Stomach (tissue), 19 donors: ENCODE measurements at places on chromosomes 5 and 9.

GRCh38 chr9:121741228-121741918 lies 89.9 kb downstream of the DAB2IP start:
- H3K4me3 ChIP-seq = no peak overlapping the region
- peaks cover 93% of the 10 kb centered on the region for H3K4me1 ChIP-seq
- H3K27ac ChIP-seq = peak overlapping the region; percentile 91
- no peaks in the 10 kb centered on the region for H3K27me3 ChIP-seq
- peak; percentile 53 for DNase-seq

DNA sequence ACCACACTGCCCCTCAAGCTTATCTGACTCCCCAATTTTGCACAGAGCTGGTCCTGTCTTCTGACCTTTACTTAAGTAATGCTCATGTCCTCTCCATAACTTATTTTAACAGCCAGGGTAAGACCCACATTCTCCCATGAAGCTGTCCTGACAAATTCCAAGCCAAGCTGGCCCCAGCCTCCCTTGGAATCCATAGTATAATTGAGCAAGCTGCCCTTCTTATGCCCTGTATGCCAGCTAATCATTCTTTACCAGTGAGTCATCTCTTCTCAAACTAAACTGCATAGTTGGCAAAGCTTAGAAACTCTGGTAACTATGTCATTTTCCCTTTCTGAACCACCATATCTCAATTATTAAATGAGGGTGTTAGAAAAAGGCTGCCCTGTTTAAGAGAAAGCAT lies 92.4 kb downstream of the NFIB start:
- no peak for DNase-seq
- H3K27me3 ChIP-seq = no peaks in the 10 kb centered on the region
- no peak overlapping the region for H3K27ac ChIP-seq
- H3K4me3 ChIP-seq = no peak overlapping the region
- peaks cover 16% of the 10 kb centered on the region for H3K4me1 ChIP-seq

- H3K27ac ChIP-seq = no peak overlapping the region
- no peak overlapping the region for H3K4me3 ChIP-seq
- no peaks in the 10 kb centered on the region for H3K27me3 ChIP-seq
- no peak for DNase-seq
- H3K36me3 ChIP-seq = no peaks in the 10 kb centered on the region
These were observed 252.9 kb downstream of the MAN2A1 start for GRCh38 chr5:109942646-109943045.

- H3K36me3 ChIP-seq = peaks cover 71% of the 10 kb centered on the region
- DNase-seq = peak; percentile 35
- H3K4me3 ChIP-seq = no peak overlapping the region
- H3K4me1 ChIP-seq = peaks cover 68% of the 10 kb centered on the region
- H3K27ac ChIP-seq = peak overlapping the region; percentile 20
These were observed 24.3 kb downstream of the NOTCH1 start for GRCh38 chr9:136521537-136521936.

- no peaks in the 10 kb centered on the region for H3K36me3 ChIP-seq
- DNase-seq = peak; percentile 85
- H3K4me1 ChIP-seq = peaks cover 17% of the 10 kb centered on the region
- H3K27ac ChIP-seq = peak overlapping the region; percentile 49
- no peak overlapping the region for H3K4me3 ChIP-seq
- H3K27me3 ChIP-seq = no peaks in the 10 kb centered on the region
These were observed 38.2 kb downstream of the CLINT1 start for GRCh38 chr5:157820593-157821252.

GRCh38 chr5:148641735-148642134 lies 12.6 kb downstream of the HTR4 start:
- no peaks in the 10 kb centered on the region for H3K4me1 ChIP-seq
- no peak overlapping the region for H3K4me3 ChIP-seq
- no peak for DNase-seq
- H3K36me3 ChIP-seq = no peaks in the 10 kb centered on the region
- no peaks in the 10 kb centered on the region for H3K27me3 ChIP-seq

GRCh38 chr5:15598294-15598902 lies 98.4 kb downstream of the FBXL7 start:
- H3K27me3 ChIP-seq = no peaks in the 10 kb centered on the region
- no peak overlapping the region for H3K27ac ChIP-seq
- H3K4me3 ChIP-seq = no peak overlapping the region

- H3K36me3 ChIP-seq = no peaks in the 10 kb centered on the region
- no peak overlapping the region for H3K4me3 ChIP-seq
- DNase-seq = no peak
- H3K27me3 ChIP-seq = no peaks in the 10 kb centered on the region
- no peaks in the 10 kb centered on the region for H3K4me1 ChIP-seq
These were observed 16.2 kb upstream of the ITGA1 start for GRCh38 chr5:52771343-52772039.

DNA sequence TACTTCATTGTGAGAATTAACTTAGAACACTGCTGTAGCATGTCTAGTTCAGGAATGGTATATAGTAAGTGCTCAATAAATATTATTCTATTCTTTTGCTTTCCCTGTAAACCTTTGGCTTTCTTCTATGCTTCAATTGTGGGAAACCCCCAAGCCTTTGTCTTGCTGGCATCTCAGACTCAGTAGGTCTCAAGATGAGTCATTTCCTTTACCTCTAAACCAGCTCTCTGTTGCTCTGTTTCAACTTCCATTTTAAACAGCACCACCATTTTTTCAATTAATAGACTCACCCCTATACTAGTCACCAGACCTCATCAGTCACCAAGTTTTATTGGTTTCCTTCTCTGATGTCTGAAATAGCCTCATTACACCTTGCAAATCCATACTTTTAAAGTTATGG lies 43.5 kb downstream of the DMAC1 start:
- no peak overlapping the region for H3K27ac ChIP-seq
- no peaks in the 10 kb centered on the region for H3K4me1 ChIP-seq
- H3K4me3 ChIP-seq = no peak overlapping the region
- DNase-seq = no peak
